ENCODE measurements at places on chromosomes 5 and 9.

DNA sequence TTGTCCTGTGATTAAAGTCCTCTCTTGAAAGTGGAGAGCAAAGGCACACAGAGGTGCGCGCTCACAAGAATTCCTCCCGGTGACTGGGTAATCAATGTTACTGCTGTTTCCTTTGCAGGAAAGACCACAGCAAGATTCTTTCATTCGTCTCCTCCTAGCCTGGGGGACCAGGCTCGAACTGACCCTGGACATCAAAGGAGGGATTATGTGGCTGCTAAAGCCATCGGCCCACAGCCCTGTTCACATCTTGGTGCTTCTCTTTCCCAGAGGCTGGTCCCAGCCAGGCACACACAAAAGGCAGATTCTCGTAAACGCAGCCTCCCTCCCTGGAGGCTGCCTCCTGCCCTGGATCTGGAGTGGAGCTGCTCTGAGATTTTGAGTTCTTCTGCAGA is 230.9 kb downstream of the FANCC start:
- DNase-seq = no peak

DNA sequence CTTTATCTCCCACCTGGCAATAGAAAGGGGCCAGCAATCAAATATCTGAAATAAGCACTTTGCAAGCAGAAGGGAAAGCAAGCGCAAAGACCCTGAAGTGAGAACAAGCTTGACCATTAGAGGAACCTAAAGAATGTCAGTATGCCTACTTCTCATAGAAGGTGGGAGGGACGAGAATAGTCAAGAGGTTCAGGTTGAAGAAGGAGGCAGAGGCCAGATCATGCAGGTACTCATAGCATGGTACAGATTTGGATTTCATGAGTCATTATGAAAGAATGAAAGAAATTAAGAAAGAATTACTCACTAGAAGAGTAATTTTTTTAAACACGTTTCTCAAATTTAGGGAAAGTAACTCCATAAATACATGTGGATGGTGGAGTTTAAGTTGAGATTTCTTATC is 33.7 kb downstream of the MCTP1 start:
- DNase-seq = no peak

DNA sequence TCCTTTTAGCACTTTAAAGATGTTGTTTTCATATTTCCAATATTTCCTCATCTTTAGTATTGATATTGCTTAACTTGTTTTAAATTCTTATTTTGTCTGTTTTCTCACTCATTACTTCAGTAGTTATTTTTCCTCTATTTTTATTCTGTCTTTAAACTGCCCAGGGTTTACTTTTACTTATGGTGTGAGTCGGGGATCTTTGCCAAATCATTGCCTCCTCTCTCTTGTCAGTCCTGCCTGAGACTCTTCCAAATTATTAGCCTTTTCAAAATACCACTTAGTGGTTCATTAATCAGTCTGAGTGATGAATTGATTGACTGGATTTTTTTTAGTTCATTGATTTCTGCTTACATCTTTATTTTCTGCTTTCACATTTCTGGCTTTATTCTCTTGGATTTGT is 72.9 kb downstream of the SH3GL2 start:
- DNase-seq = no peak

DNA sequence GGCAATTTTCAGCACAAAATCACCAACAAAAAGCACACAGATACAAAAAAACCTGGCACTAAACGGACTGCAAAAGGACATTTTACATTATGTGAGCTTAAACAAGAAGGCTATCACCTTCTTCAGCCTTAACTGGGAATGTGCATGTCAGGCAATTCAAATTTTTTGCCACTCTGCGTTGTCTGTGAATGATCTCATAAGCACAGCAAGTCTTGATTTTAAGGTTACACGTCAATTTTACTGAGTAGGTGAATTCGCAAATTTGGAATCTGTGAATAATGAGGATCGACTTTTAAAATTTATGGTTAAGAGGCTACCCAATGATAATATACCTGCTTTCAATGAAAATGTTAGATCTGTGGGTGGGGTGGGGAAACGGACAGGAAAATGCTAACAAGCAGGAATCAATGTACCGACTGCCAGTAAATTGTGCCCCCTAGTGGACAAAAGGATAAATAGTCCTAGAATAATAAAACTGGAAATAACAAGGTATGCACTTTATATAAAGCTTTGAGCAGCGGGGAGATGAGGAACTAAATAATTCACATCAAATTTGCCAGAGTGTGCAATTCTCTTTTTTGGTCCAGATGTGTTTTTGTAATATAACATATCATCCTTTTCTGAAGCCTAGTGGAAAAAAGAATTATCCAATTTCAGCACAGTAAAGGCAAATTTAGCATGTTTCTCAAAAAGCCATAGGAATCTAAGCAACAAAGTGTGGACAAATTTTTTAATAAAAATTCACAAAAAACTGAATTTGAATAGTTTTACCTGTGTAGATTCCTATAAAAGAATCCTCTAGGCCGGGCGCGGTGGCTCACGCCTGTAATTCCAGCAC is 20.5 kb downstream of the EQTN start:
- peak; percentile 18 for DNase-seq

GRCh38 chr5:176528301-176528700 is 8.9 kb downstream of the RNF44 start:
- no peak for DNase-seq

GRCh38 chr5:54760182-54760935 is 225.0 kb downstream of the ESM1 start:
- DNase-seq = no peak

GRCh38 chr5:24353016-24353415 is 291.8 kb downstream of the CDH10 start:
- DNase-seq = no peak

DNA sequence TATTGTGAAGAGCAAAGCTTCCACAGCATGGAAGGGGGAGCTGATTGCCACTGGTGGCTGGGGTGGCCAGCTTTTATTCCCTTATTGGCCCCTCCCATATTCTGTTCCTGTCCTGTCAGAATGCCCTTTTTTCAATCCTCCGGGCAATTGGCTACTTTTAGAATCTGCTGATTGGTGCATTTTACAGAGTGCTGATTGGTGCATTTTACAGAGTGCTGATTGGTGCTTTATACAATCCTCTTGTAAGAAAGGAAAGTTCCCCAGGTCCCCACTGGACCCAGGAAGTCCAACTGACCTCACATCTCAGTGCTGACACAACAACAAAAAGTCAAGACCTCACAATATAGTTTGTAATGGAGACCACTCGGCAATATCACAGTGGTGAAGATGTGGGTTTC is 195.0 kb downstream of the SPATA31A6 start:
- DNase-seq = no peak

DNA sequence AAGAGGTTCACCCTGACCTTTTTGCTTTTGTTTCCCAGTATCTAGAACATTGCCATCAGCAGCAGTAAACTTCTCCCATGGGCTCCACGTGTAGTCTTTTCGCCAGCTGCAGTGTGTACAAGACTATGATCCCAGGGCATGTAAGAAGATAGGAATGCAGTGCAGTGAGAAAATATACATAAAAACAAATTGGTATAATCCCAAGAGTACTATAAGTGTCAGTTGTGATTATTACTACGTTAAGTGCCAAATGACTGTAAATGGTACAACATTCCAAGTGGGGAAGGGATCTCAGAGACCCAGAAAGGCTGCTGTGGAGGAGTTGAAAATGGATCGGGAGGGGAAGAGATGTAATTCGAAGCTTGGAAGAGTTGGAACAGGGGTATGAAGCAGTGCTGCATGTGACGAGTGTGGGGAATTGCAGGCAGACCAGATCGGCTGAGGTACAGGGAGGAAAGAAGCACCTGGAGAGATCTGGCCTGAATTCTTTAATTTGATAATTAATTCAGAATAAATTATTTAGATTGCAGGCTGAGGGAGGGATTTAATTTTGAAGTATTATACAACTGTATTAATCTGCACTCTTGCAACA is 95.1 kb downstream of the FBXL7 start:
- DNase-seq = no peak

- DNase-seq = no peak
Observed at GRCh38 chr5:151449839-151450238, 2.4 kb downstream of the SLC36A1 start.
